ENCODE measurements at places on chromosomes 6 and 20.

GRCh38 chr20:62773845-62774714, 22.2 kb upstream of the MRGBP start:
- no peak for DNase-seq

DNA sequence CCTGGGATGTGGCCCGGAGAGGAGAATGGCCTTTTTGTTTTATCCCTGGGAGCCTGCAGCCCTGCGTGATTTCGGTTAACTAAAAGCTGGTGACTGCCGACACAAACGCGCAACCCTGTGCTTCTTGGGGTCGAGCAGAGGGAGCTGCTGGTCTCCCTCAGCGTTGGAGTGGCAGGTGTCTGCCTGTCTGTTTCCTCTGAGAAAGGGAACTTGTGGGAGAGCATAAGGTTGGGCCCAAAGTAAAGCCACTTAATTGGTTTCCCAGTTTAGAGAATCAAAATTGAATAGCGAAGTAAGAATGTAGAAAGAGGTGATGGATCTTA, 500 bp downstream of the LTV1 start:
- no peak for DNase-seq

GRCh38 chr6:155417454-155417853, 38.2 kb downstream of the NOX3 start:
- peak; percentile 10 for DNase-seq

DNA sequence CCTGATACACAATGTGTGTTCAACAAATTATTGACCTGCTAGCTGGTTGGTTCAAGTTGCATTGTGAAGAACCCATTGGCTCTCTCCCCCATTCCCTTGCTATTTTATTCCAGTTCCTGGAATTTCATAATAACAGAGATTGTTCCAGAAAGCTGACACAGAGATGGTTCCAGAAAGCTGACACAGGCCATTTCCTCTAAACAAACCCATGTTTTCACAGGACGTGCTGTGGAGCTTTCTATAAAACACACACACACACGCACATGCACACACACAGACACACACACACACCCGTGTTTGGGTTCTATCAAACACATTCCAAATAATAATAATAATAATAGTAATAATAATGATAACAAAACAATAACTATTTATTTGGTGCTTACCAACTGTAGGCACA, 259.1 kb downstream of the CLIC5 start:
- no peak for DNase-seq

DNA sequence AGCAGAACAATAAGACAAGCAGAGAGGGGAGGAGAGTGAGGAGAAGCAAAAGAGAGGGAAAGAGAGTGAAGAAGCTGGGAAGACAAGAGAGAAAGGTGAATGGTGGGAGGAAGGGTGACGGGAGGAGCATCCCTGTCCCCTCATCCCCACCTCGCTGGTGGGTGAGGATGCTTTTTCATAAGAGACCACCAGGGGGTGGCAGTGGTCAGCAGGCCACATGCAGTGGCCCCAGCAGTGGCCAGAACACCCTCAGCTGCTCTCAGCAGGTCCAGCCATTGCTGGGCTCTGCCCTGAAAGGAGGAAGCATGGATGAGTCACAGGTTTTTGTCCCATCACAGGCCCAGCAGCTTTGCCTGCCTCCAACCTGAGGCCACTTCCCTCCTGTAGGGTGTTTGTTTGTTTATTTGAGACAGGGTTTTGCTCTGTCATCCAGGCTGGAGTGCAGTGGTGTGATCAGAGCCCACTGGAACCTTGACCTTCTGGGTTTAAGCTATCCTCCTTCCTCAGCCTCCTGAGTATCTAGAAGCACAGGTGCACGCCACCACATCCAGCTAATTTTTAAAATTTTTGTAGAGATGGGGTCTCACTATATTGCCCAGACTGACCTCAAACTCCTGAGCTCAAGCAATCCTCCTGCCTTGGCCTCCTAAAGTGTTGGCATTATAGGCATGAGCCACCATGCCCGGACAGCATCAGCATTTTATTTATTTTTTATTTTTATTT, 24.0 kb downstream of the FGD2 start:
- peak; percentile 87 for DNase-seq

DNA sequence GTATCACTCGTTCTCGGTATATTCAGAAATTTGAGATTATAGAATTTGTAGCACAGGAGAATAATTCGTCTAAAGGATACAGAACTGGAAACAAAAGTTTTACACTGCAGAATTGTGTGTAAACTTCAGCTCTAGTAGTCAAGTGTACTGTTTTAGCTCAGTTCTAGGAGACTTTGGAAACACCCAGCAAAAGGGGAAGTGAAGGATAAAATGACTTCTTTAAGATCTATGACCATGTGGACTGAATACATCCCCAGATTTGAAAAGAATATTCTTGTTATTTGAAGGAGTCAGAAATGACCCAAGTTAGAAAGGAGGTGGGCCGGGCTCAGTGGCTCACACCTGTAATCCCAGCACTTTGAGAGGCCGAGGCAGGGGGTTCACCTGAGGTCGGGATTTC, 174.0 kb upstream of the FOXQ1 start:
- DNase-seq: no peak

- DNase-seq: peak; percentile 70
These were observed 113.3 kb upstream of the SSTR4 start for GRCh38 chr20:22921595-22922421.

GRCh38 chr20:4108495-4109306, 93.3 kb upstream of the RNF24 start:
- peak; percentile 85 for DNase-seq

DNA sequence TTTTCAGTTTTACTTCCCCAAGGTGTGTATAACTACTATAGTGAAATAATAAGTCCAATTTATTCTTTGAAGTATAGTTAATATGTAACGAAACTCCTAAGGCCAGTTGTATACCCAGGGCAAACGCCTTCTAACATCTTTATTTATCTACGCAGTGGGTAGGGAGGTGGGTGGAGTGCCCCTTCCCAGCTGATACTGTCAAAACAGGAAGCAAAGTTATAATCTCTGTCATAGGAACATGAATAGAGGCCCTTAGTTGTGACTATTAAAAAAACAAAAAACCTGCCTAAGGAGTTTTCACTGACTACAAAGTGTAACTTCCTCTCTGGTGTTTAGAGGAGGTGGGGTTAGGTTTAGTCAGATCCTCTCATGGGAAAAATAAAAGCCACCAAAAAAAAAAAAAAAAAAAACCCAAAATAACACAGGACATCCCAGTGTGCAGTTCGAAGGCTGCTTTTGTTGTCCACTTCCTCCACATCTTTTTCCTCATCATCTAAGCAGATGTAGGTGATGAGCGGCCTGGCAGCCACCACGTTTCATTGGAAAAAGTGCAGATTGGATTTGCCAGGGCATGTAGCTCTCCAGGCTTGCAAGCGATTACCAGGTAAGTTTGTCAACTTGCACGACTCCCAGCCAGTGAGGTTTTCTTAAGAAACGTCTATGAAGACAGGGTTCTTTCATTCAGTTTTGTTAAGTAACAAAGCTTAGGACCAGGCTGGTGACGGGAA, 58.7 kb downstream of the UTRN start:
- no peak for DNase-seq

- peak; percentile 100 for DNase-seq
These were observed 8.0 kb upstream of the IER3 start for GRCh38 chr6:30752157-30752927.

DNA sequence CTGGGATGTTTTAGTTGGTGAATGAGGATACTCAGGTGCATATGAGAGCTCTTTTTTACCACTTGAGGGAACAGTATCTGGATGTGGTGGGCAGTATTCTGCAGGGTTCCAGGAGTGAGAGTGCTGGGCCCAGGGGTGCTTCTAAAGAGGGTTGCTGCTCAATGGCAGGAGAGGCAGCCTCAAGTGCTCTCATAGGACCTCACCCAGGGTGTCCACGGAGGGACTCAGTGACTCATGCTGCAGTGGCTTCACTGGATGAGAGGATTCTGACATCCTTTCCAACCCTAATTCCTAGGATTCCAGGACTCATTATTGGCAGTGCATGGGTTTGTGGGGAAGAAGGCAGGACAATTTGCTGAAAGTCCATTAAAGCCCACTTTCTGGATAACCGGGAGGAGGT, 176.6 kb upstream of the FERMT1 start:
- DNase-seq: no peak

- no peak for DNase-seq
These were observed 192.2 kb downstream of the GMPR start for GRCh38 chr6:16430391-16431089.

GRCh38 chr6:16311763-16312162, 73.4 kb downstream of the GMPR start:
- no peak for DNase-seq

DNA sequence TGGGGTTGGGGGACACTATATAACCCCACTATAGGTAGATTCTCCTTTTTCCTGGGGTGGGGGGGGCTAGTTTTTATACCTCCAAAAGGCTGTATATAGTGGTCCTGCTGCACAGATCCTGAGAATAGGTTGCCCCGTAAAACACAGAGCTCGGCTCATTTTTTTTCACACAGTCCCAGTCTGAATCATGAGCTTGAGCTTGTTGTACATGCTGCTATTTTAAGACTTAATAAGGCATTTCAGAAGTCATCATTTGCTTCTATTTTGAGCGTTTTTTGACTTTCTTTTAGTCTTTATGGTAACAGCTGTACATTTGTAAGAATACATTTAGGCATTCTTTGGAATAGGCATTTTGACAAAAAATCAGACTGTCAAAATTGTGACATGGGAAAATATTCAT, 30.5 kb downstream of the SLC9A8 start:
- DNase-seq: no peak
